Activated gamma-delta T cell (primary cell): ENCODE measurements at places on chromosomes 6 and 20.

- no peak for DNase-seq
Observed at GRCh38 chr6:137764464-137764863, 102.6 kb upstream of the TNFAIP3 start.

- no peak for DNase-seq
Observed at GRCh38 chr6:170553534-170554012, 466 bp upstream of the PSMB1 start.

GRCh38 chr20:49247792-49248191, 28.6 kb downstream of the DDX27 start:
- no peak for DNase-seq

DNA sequence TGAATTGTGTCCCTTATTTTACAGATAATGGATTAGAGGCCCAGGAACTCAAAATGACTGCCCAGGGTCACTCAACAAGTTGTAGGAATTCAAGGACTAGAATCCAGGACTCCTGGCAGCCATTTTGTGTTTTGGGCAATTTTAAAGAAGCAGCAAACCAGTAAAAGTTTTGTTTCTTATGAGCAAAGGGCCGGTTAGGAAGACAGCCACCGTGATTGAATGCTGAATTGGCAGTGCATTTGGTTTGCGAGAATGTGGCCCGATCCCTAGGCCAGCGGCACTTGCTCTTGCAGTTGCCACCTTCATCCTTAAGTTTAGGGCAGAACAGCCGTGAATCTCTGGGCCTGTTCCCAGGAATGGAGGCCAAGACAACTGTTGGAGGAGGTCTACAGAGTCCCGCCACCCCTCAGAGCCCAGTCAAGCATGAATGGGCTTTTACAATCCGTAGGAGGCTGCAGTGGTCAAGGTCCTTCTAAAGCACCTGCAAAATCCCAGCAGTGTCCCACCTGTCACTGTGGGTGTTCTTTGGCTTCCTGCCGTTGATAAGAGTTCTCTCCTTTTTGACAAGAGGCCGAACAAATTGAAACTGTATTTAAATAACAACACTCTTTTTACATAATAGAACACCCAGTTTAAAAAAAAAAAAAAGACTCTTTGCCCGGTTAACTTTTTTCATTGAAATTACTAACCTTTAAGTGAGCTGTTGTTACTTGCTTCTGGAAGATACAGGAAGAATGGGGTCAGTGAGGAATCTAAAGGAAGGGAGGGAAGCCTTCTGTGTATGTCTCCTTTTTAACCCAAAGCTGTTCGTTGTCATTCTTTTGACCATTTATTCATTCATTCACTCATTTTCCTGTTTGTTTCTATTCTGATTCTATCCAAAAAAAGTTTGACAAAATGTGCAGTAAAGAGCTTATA, 68.7 kb downstream of the PHACTR2 start:
- DNase-seq, result no peak

GRCh38 chr20:49698477-49698876, 15.2 kb downstream of the B4GALT5 start:
- no peak for DNase-seq

DNA sequence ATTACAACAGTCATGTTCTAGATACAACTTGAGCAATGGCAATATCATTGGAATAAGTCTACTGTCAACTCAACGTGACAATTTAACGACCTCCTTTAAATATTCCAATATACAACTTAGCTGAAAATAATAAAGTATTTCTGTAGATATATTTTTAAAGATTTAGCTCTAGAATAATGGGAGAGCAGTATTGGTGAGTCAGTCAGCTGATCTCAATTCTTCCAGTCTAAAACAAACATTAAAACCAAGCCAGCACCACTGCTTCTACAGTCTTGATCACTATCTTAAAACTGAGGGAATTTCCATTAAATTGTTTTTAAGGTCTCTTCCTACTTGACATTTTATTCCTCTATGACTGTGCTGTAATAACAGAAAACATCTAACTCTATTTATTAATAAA, 38.2 kb downstream of the NOL7 start:
- no peak for DNase-seq

- no peak for DNase-seq
Observed at GRCh38 chr6:11428895-11429294, 108.7 kb upstream of the TMEM170B start.

GRCh38 chr20:22986601-22987000, 48.5 kb upstream of the SSTR4 start:
- DNase-seq, result no peak

GRCh38 chr6:53986165-53986720, 125.0 kb upstream of the MLIP start:
- DNase-seq, result no peak

DNA sequence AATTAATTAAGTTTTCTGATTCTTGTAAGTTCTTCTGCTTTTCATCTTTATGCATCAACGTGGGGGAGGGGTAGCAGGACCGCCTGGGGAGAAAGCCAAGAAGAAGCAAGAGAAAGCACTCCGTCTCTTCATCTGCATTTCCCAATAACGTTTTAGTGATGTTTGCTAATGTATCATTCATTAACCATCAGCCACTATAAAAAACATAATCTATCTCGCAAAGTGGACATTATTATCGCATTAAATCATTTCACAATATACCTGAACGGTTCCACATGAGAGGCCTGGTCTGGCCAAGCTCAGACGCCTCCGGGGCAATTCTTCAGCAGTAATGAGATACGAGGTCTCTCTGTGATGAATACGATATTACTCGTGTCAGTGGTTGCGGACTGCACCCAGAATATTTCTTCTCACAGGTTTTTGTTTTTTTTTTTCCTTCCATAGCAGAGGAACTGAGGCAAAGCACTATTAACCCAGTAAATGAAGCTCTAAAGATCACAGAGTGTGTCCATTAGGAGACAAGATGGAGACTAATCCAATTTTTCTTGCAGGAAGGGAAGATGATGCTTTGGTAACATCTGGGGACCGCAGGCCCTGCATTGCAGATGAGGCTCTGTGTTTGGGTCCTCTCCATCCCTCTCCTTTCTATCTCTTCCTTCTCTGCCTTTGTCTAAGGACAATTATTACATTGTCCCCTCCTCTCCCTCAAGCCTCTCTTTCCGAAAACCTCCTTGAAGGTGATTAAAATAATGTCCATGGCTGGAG, 156.1 kb downstream of the SLC35B3 start:
- no peak for DNase-seq
